Gastrocnemius medialis (tissue), 4 donors: ENCODE measurements at places on chromosomes 5 and 9. TPM values are rescaled to one million over a fixed set of nuclear protein-coding genes. Genes with fewer than 3 reads are reported as not detected.

GRCh38 chr5:76745670-76746069, 29.7 kb downstream of the F2R start:
- no peak for DNase-seq
- H3K36me3 ChIP-seq, result no peaks in the 10 kb centered on the region
- no peaks in the 10 kb centered on the region for H3K27me3 ChIP-seq
- H3K4me1 ChIP-seq, result no peaks in the 10 kb centered on the region
- H3K4me3 ChIP-seq, result no peak overlapping the region

DNA sequence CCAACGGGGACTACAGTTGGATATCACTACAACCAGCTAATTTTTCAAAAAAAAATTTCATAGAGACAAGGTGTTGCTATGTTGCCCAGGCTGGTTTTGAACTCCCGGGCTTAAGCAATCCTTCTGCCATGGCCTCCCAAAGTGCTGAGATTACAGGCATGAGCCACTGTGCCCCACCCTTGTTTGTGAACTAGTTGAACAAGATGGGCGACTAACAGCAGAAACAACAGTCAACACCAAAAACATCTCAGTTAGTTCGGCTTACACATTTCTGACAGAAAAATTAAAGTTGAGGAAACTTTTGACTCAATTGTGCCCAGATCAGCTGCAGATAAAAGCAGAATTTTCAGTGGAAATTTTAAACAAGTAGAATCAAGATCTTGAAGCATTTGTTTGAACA, 470.1 kb downstream of the TLE4 start:
- H3K36me3 ChIP-seq, result no peaks in the 10 kb centered on the region
- peaks cover 9% of the 10 kb centered on the region for H3K4me1 ChIP-seq
- no peak overlapping the region for H3K4me3 ChIP-seq
- DNase-seq, result no peak

GRCh38 chr5:153718713-153719112, 228.2 kb downstream of the GRIA1 start:
- no peaks in the 10 kb centered on the region for H3K4me1 ChIP-seq
- H3K27me3 ChIP-seq, result no peaks in the 10 kb centered on the region
- no peak overlapping the region for H3K4me3 ChIP-seq

- H3K27me3 ChIP-seq, result no peaks in the 10 kb centered on the region
- H3K4me1 ChIP-seq, result peaks cover 80% of the 10 kb centered on the region
- no peak overlapping the region for H3K4me3 ChIP-seq
- peak overlapping the region; percentile 94 for H3K27ac ChIP-seq
- DNase-seq, result peak; percentile 5
These were observed 4.1 kb downstream of the CCDC69 start for GRCh38 chr5:151219789-151220188.

- no peak for DNase-seq
- no peak overlapping the region for H3K4me3 ChIP-seq
- H3K27ac ChIP-seq, result no peak overlapping the region
- H3K27me3 ChIP-seq, result no peaks in the 10 kb centered on the region
- H3K36me3 ChIP-seq, result no peaks in the 10 kb centered on the region
These were observed 318.4 kb upstream of the ZNF608 start for GRCh38 chr5:125064621-125065438.

GRCh38 chr9:81885602-81886001, 42.6 kb upstream of the SPATA31D4 start:
- no peaks in the 10 kb centered on the region for H3K36me3 ChIP-seq
- no peaks in the 10 kb centered on the region for H3K27me3 ChIP-seq
- H3K27ac ChIP-seq, result no peak overlapping the region
- H3K4me1 ChIP-seq, result no peaks in the 10 kb centered on the region

DNA sequence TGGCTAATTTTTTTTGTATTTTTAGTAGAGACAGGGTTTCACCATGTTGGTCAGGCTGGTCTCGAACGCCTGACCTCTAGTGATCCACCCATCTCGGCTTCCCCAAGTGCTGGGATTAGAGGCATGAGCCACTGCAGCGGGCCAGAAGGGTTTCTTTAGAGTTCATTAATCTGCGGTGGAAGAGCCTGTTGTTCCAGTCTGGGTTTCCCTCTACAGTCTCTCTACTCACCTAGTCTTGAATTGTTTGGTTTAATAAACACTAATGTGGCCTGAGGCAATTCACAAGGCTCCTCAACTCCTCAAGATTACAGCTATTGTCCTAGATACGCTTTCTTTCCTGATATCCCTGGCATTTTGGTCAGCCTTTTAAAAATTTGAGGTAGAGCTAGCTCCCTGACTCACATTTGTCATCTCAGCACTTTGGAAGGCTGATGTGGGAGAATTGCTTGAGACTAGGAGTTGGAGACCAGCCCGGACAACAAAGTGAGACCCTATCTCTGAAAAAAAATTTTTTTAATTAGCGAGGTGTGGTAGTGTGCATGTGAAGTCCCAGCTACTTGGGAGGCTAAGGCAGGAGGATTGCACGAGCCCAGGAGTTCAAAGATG, 4.6 kb upstream of the SAR1B start:
- H3K36me3 ChIP-seq, result no peaks in the 10 kb centered on the region
- DNase-seq, result no peak
- H3K27me3 ChIP-seq, result no peaks in the 10 kb centered on the region
- H3K4me3 ChIP-seq, result no peak overlapping the region

GRCh38 chr5:5105531-5105930, 34.6 kb upstream of the ADAMTS16 start:
- H3K36me3 ChIP-seq, result no peaks in the 10 kb centered on the region
- H3K27me3 ChIP-seq, result no peaks in the 10 kb centered on the region
- H3K27ac ChIP-seq, result no peak overlapping the region

GRCh38 chr5:44022622-44023021, 366.6 kb downstream of the FGF10 start:
- no peak overlapping the region for H3K27ac ChIP-seq
- H3K36me3 ChIP-seq, result no peaks in the 10 kb centered on the region
- no peaks in the 10 kb centered on the region for H3K4me1 ChIP-seq
- DNase-seq, result no peak
- no peaks in the 10 kb centered on the region for H3K27me3 ChIP-seq
- no peak overlapping the region for H3K4me3 ChIP-seq

DNA sequence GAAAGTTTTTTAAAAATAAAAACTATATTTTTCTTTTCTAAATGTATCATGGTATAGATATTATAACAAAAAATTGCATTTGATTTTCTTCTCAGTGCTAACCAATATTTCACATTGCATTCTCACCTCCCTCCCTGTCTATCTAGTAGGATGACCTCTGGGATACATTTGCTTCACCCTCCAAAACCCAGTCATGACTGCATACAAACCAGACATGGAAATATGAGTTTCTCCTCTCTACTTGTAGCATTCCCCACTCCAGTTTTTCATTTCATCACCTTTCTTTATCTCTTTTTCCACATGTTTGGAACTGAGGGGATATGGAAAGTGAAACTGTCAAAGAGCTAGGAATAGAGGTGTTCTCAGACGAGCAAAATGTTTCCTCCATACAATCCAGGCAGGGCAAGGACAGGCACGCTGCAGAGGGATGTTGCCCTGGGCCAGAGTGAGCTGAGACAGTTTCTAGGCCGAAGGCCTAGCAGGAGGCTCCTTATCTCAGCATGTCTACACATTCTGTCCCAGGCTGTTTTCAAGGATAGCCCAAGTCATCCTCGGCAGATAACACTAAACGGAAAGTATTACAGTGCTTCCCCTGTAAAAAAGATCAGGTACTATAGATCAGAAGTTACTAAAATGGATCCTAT, 46.7 kb downstream of the MEF2C start:
- H3K4me1 ChIP-seq, result peaks cover 82% of the 10 kb centered on the region
- no peaks in the 10 kb centered on the region for H3K27me3 ChIP-seq
- peak overlapping the region; percentile 84 for H3K27ac ChIP-seq
- H3K36me3 ChIP-seq, result no peaks in the 10 kb centered on the region

GRCh38 chr5:131142970-131143617, 22.0 kb downstream of the HINT1 start:
- no peak for DNase-seq
- H3K27me3 ChIP-seq, result no peaks in the 10 kb centered on the region
- no peaks in the 10 kb centered on the region for H3K4me1 ChIP-seq
- no peak overlapping the region for H3K4me3 ChIP-seq

PDGFRB gene
- 27.9 TPM for total RNA-seq

DNA sequence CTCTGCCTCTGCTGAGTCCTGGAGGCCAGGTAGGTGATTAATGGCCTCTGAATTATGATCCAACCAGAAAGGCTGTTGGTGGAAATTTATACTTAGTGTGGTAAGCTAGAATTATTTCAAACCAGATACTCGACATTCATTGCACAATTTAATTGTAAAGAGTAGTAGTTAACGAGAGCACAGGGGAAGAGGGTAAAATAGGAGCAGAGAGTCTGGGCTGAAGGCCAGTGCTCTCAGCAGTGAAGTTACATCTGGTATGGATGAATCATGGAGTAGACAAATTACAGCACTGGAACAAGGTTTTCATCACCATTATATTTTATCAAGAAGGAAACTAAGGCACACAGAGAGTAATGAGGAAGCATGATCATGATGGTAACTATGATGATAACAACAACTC, 92.5 kb downstream of the TLR4 start:
- H3K27me3 ChIP-seq, result no peaks in the 10 kb centered on the region
- no peaks in the 10 kb centered on the region for H3K4me1 ChIP-seq
- no peak for DNase-seq

CDC25C gene
- total RNA-seq, result not detected

DNA sequence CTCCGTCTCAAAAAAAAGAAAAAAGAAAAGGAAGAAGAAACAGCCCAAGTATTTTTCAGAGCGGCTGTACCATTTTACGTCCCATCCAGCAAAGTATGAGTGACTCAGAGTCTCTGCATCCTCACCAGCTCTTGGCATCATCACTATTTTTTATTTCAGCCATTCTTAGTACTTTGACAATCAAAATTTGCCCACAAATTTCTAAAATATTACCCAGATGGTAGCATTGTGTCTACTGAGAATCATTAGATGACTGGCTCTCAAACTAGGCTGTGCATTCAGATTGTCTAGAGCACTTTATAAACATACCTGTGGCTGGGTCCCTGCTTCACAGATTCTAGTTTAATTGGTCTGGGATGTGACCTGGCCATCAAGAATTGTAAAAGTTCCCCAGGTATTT, 21.6 kb upstream of the MELK start:
- no peak overlapping the region for H3K4me3 ChIP-seq
- H3K4me1 ChIP-seq, result no peaks in the 10 kb centered on the region
- no peak for DNase-seq
- no peaks in the 10 kb centered on the region for H3K36me3 ChIP-seq
- H3K27ac ChIP-seq, result no peak overlapping the region
- H3K27me3 ChIP-seq, result no peaks in the 10 kb centered on the region

DNA sequence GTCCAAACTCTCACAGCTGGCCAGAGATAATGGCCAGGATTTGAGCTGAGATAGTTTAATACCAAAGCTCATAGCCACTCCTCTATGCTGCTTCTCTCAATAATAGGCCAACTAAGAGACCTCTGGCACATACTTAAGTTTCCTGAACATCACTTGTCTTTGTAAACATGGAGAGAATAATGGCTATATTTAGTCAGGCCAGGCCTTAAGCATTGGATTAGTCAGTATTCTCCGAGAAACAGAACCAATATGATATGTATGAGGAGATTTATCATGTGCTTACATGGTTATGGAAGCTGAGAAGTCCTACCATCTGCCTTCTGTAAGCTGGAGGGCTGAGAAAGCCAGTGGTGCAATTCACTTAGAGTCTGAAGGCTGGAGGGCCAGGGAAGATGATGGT, 45.4 kb downstream of the CFAP95 start:
- H3K4me3 ChIP-seq, result no peak overlapping the region
- no peaks in the 10 kb centered on the region for H3K27me3 ChIP-seq
- H3K27ac ChIP-seq, result no peak overlapping the region
- no peaks in the 10 kb centered on the region for H3K4me1 ChIP-seq
- no peak for DNase-seq

DNA sequence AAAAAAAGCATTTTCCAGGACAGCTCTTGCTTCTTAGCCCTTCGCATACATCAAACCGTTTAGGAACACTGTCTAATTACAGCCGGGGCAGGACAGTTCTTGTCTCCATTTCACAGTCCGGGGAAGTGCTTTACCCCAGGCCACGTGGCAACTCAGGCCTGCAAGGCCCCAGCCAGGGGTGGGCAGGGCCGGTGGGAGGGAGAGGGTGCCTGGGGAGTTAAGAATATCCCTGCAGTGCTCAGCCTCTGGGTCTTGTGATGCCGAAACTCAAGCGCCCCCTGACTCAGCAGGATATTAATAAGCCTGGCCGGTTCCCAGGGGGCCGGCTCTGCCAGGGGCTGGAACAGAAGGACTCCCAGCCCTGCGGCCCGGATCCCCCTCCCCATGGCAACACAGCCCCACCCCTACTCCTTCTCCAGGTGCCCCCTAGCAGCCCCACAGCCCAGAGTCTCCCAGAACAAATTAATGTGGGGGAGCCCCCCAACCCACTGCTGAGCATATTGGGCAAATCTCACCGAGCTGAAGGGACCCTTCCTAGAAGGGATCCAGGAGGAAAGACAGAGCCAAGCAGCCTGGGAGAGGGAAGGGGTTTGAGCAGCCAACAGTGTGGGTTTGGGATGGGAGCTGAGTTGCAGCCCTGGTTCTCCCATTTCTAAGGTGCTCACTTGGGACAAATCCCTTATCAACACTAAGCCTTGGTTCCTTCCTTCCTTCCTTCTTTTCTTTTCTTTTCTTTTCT, 45.3 kb downstream of the PLPP7 start:
- no peaks in the 10 kb centered on the region for H3K36me3 ChIP-seq
- H3K4me1 ChIP-seq, result peaks cover 19% of the 10 kb centered on the region
- no peak overlapping the region for H3K4me3 ChIP-seq
- no peaks in the 10 kb centered on the region for H3K27me3 ChIP-seq
- peak; percentile 98 for DNase-seq

DNA sequence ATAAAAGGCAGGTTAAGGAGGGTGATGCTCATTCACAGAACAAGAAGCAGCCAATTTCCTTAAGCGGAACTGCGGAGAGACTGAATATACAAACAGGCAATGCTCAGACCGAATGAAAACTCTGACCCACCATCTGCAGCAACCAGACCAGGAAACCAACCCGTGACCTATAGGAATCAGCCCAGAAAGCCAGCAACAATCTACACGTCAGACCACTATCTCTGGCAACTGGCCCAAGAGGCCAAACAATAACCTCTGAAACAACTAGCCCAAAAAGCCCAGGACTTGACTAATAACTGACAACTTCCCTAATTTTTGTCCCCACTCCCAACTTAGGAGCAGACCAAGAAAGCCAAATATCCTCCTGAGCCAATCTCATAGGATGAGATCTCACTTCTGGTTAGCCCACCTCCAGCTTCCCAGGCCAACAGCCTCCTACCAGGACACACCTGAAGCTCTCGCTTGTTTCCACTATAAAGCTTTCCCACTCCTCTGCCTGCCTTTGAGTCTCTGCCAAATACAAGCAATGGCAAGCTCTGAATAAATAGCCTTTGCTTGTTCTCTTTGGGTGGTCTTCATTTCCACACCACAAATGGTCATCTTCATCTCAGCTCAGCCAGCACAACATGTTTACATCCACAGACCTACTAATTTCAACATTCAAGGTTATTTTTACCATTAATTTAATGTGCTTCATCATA, 168.5 kb downstream of the HSD17B3 start:
- no peaks in the 10 kb centered on the region for H3K36me3 ChIP-seq
- H3K4me3 ChIP-seq, result no peak overlapping the region
- no peak for DNase-seq

- DNase-seq, result no peak
- no peaks in the 10 kb centered on the region for H3K36me3 ChIP-seq
- peak overlapping the region; percentile 24 for H3K27ac ChIP-seq
- no peaks in the 10 kb centered on the region for H3K27me3 ChIP-seq
- peaks cover 11% of the 10 kb centered on the region for H3K4me1 ChIP-seq
- H3K4me3 ChIP-seq, result no peak overlapping the region
These were observed 23.9 kb downstream of the IRF1 start for GRCh38 chr5:132466433-132467286.
